ENCODE measurements at places on chromosomes 7 and 10.

- DNase-seq, result peak; percentile 16
Measured at GRCh38 chr7:141654551-141654950, 47.4 kb downstream of the DENND11 start.

DNA sequence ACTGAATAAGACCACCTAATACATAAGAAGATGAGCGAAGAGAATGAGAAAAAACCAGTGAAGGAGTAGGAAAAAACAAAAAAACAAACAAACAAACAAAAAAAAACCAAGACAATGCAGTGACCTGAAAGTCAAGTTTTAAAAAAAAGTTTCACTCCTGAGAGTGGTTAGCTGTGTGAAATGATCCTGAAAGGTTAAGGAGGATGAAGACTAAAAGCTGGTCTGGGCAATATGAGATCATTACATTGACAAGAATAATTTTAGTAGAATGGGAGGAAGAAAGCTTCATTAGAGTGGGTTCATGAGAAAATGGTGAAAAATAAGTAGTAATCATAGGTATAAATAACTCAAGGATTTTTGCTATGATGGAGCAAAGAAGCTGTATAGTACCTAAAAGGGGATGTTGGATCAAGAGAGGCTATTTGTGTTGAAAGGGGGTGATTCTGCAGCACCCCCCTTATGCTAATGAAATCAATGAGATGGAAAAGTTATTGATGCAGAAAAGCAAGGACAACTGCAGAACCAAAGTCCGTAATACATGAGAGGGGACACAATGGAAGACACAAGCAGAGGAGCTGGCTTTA lies 80.2 kb downstream of the KMT2C start:
- no peak for DNase-seq

- no peak for DNase-seq
Measured at GRCh38 chr7:23415198-23415597, 55.1 kb downstream of the IGF2BP3 start.

DNA sequence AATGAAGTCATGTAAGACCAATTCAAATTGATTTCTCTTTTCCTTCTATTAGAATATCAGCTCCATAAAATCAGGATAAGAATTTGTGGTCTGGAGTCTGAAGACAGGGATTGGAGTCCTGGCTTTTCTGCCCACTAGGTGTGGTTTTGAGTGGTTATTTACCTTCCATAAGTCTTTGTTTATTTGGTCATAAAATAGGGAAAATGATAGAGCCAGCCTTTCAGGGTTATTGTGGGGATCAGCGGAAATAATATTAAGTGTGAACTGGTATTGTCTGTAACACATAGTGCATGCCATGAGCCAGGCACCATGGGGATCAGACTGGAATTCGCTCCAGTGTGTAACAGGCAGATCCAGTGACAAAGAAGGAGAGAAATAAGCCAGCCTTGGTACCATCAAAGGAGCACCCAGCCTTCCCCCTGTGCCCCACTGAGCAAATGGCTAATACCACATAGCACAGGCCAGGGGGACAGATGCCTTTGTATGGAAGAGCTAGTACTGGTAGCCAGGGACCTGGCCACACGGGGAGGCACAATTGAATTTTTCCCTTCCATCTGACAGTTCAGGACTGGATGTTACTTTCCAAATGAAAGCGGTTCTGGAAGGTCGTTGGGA lies 509.7 kb upstream of the PODXL start:
- DNase-seq, result no peak

DNA sequence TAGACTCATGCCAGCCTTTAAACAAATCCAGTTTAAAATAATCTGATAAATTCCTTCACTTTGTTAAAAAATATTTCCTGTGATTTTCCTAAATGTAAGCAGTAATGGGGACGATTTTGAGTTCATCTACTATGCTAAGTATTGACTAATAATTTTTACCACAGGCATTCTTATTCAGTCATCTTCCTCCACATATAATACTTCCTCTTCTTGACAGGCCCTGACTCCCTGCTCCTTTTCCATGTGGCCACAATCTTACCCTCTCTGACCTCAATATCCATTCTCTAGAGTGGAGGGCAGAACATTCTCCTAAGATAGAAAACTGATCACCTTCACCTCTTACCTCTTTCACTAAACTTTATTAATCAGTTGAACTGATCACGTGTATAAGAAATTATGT lies 7.8 kb downstream of the DNAJC2 start:
- DNase-seq, result no peak

- no peak for DNase-seq
Measured at GRCh38 chr10:75926763-75927162, 495.3 kb downstream of the LRMDA start.

- DNase-seq, result peak; percentile 58
Measured at GRCh38 chr10:5293691-5294550, 70.8 kb upstream of the UCN3 start.

DNA sequence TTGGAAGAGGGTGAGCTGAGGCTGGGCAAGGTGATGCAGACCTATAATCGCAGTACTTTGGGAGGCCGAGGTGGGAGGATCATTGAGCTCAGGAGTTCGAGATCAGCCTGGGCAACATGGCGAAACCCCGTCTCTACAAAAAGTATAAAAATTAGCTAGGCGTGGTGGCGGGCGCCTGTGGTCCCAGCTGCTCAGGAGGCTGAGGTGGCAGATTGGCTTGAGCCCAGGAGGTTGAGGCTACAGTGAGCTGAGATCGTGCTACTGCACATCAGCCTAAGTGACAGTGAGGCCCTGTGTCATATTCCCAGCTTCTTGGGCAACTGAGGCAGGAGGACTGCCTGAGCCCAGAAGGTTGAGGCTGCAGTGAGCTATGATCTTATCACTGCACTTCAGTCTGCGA lies 13.6 kb downstream of the BMPR1A start:
- DNase-seq, result no peak

GRCh38 chr10:106380706-106381105 lies 783.8 kb downstream of the SORCS1 start:
- no peak for DNase-seq

DNA sequence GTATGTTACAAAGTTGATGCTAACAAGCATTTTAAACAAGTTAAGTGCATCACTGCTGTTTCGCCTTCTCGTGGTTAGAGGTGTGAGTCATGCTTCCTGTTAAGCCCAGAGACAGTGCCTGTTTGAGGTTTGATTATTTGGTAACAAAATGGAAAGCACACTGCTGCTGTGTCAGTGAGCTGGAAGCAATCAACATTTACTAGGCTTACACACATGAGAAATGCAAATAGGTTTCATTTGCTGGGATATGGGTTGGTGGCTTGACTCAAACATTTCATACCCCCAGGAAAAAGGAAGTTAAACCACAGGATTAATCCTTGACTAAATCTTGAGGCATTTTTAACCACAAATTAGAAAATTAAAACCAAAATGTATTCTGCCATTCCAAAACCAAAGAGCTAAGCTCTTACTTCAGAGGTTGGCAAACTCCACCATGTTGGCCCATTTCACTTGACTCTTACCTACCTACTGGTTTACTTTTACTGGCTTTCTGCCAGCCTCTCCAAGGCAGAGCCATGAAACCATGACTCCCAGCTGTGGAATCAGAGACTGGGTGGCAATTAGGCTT lies 139.2 kb downstream of the ETV1 start:
- peak; percentile 14 for DNase-seq

GRCh38 chr10:123205041-123205440 lies 50.8 kb downstream of the BUB3 start:
- no peak for DNase-seq

GRCh38 chr7:30321882-30322192 lies 37.4 kb downstream of the ZNRF2 start:
- no peak for DNase-seq

DNA sequence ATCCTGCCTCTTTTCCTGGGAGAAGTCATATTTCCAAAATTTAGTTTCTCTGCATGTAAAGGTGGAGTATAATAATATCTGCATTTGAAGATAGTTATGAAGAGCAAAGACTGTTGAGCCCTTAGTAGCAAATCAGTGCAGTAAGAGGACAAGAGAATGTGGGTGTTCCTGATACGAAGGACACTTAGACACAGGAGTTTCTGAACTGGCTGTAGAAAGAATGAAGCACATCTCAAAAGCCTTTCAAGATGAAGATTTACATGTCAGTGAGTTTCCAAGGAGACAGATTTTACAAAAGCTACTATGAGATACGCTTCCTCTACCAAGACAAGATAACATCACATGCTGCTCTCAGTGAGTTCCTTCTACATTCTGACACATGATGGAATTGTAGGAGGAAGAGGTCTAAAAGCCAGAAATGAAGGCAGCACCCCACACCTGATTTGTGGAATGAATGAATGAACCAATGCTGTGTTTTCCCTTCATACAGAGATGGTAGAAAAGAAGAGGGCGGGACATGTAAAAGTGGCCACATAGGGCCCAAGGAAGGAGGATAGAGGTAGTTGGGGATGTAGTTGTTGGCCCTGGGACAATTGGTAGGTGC lies 173.6 kb upstream of the PDE1C start:
- no peak for DNase-seq

GRCh38 chr7:28533267-28533666 lies 120.9 kb downstream of the CREB5 start:
- no peak for DNase-seq
